T-cell (primary cell): ENCODE measurements at places on chromosomes 6 and 20. TPM values are rescaled to one million over a fixed set of nuclear protein-coding genes. Genes with fewer than 3 reads are reported as not detected.

- no peaks in the 10 kb centered on the region for H3K27me3 ChIP-seq
- no peak overlapping the region for H3K4me3 ChIP-seq
- H3K36me3 ChIP-seq = no peaks in the 10 kb centered on the region
- H3K4me1 ChIP-seq = no peaks in the 10 kb centered on the region
Measured at GRCh38 chr6:151041686-151042085, 176.2 kb downstream of the MTHFD1L start.

DNA sequence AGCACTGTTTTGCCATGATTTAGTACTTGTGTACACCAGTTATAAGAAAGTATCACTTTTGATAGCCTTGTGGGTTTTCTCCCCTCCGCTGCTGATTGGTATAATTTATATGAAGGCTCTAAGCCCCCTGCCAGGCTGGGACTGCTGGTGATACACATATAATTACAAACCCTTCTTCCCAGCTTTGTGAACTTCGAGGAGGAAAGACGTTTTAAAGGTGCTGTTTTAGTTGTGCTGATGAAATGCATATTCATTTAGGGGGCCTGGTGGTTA is 246.2 kb downstream of the TAF4 start:
- H3K27ac ChIP-seq = no peak overlapping the region
- no peaks in the 10 kb centered on the region for H3K36me3 ChIP-seq
- no peak for DNase-seq
- no peak overlapping the region for H3K4me3 ChIP-seq
- H3K4me1 ChIP-seq = no peaks in the 10 kb centered on the region

The PNPLA1 gene
- 0.20 TPM for total RNA-seq

The C6orf58 gene
- not detected for total RNA-seq
